ENCODE measurements at places on chromosomes 13 and 19. TPM values are rescaled to one million over a fixed set of nuclear protein-coding genes. Genes with fewer than 3 reads are reported as not detected.

The DCT gene
- not detected for total RNA-seq

The ZNF784 gene
- total RNA-seq = 7.1 TPM

The KCNJ14 gene
- total RNA-seq = 1.4 TPM

The DNAJC15 gene
- 21.8 TPM for total RNA-seq

The PRR12 gene
- total RNA-seq = 35.6 TPM

The ZNF552 gene
- total RNA-seq = 6.5 TPM

The JAK3 gene
- total RNA-seq = 3.4 TPM

The FBXL12 gene
- 25.8 TPM for total RNA-seq

The ZNF837 gene
- total RNA-seq = 1.4 TPM

The SOX1 gene
- total RNA-seq = not detected

The ADAMTSL5 gene
- not detected for total RNA-seq

The OVOL3 gene
- not detected for total RNA-seq

The CEACAM21 gene
- 2.7 TPM for total RNA-seq

The CEACAM19 gene
- total RNA-seq = 13.0 TPM

The KXD1 gene
- 134 TPM for total RNA-seq

The ZNF560 gene
- not detected for total RNA-seq

The MUC16 gene
- total RNA-seq = not detected

The MBD3L2 gene
- not detected for total RNA-seq

The CLIP3 gene
- total RNA-seq = 24.4 TPM

The ACP5 gene
- not detected for total RNA-seq

The WTIP gene
- total RNA-seq = 26.9 TPM

The CEP89 gene
- total RNA-seq = 46.2 TPM

The SBSN gene
- not detected for total RNA-seq

The SLC17A7 gene
- total RNA-seq = 0.13 TPM

The SIGLEC6 gene
- not detected for total RNA-seq

The CEACAM20 gene
- not detected for total RNA-seq
